Fibroblast of skin of scalp (primary cell): ENCODE measurements at places on chromosomes 12 and 14.

- DNase-seq: peak; percentile 55
These were observed 97.3 kb downstream of the ESR2 start for GRCh38 chr14:64196814-64197411.

- no peak for DNase-seq
These were observed 71.0 kb upstream of the CRY1 start for GRCh38 chr12:107164392-107164791.

DNA sequence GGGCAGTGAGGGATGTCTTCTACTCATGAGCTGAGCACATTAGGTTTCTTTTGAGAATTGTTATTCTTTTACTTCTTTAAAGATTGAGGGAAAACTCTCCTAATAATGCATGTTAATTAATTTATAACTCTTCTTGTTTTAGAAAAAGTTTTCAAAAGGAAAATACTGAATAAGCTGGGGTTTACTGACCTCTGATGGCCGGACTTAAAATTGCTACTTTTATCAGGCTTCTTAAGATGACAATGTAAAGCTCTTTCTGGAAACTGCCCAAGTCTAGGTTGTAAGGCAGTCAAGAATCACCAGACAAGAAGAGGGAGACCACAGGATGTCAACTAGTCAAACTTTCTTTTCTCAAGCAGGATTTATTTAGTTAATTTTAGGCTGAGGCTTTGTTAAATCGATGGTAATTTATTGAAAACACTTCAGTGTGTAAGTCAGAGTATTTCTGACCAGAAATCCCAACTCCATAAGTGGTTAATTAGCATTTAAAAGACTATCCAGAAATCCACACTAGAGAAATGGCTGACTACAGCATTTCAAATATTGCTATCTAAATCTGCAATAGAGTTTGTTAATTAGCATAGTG, 82.1 kb downstream of the AVPR1A start:
- DNase-seq: peak; percentile 86

- peak; percentile 45 for DNase-seq
These were observed 30.0 kb downstream of the DGLUCY start for GRCh38 chr14:91143862-91144261.

- DNase-seq: no peak
These were observed 78.1 kb downstream of the ABCD2 start for GRCh38 chr12:39541471-39541870.
